Dermis blood vessel endothelial cell (primary cell): ENCODE measurements at places on chromosomes 2 and 18. TPM values are rescaled to one million over a fixed set of nuclear protein-coding genes. Genes with fewer than 3 reads are reported as not detected.

Gene USP34
- 123 and 165 TPM in 2 replicates for total RNA-seq

Gene FBXO36
- 0.98 and 1.0 TPM in 2 replicates for total RNA-seq

Gene CCL20
- 0.65 and 1.0 TPM in 2 replicates for total RNA-seq

Gene PELI1
- 48.8 and 53.0 TPM in 2 replicates for total RNA-seq

Gene SPATA3
- not detected in 2 replicates for total RNA-seq

Gene EFR3B
- total RNA-seq: 1.3 and 2.0 TPM in 2 replicates

Gene IL37
- not detected in 2 replicates for total RNA-seq

Gene TMEM185B
- total RNA-seq: 33.7 and 36.4 TPM in 2 replicates

Gene GREB1L
- 4.9 and 10.1 TPM in 2 replicates for total RNA-seq

Gene SCN7A
- under 0.01 TPM in 1 of 2 replicates, not detected in the other for total RNA-seq

Gene SF3B6
- total RNA-seq: 113 and 165 TPM in 2 replicates

Gene VWC2L
- not detected in 2 replicates for total RNA-seq

Gene INHBB
- total RNA-seq: 8.5 and 11.8 TPM in 2 replicates

Gene TMEM169
- total RNA-seq: 0.37 and 0.85 TPM in 2 replicates

Gene ASTL
- not detected in 2 replicates for total RNA-seq

Gene MEP1B
- total RNA-seq: not detected in 2 replicates

Gene CRYBA2
- not detected in 2 replicates for total RNA-seq

Gene SERPINB2
- total RNA-seq: not detected in 2 replicates

Gene NAT8
- total RNA-seq: not detected in 2 replicates

Gene ZFP36L2
- total RNA-seq: 13.1 and 30.7 TPM in 2 replicates
